ENCODE measurements at places on chromosomes 2 and 18. TPM values are rescaled to one million over a fixed set of nuclear protein-coding genes. Genes with fewer than 3 reads are reported as not detected.

- DNase-seq = no peak
Observed at GRCh38 chr2:195392446-195393336, 264.3 kb upstream of the SLC39A10 start.

DNA sequence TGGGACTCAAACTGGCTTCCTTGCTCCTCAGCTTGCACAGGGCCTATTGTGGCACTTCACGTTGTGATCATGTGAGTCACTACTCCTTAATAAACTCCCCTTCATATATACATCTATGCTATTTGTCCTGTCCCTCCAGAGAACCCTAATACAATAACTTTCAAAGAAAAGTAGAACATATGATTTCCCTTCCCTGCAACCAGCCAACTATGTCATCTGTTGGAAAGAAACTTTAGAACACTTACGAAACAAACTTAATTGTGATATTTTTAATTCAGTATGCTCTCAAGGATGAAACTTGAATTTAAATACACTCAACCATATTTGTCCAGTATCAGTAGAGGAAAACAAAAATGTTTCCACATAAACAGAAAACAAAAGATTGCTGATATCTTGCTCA is 84.4 kb downstream of the DYM start:
- DNase-seq = no peak

The WBP1 gene
- total RNA-seq = 51.1 TPM

The CRYBA2 gene
- total RNA-seq = 5.0 TPM

- DNase-seq = peak; percentile 74
Observed at GRCh38 chr2:170714381-170715061, 616 bp upstream of the SP5 start.

- DNase-seq = no peak
Observed at GRCh38 chr18:40055262-40055661, 1899.8 kb upstream of the PIK3C3 start.

DNA sequence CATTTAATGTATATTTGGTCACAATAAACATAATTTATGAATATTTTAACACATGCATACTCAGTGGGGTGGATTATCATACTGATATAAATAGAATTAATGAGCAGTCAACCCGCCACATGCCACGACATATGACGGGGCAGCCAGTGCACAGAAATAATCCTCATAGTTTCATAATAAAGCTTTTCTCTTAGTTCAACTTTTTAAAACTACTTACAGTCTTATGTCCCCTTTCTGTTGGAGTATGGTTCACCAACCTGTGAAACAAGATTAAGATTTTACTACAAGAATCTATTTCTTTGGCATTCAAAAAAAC is 75.6 kb upstream of the ETAA1 start:
- no peak for DNase-seq

The HOXD8 gene
- total RNA-seq = 4.9 TPM

The GMPPA gene
- total RNA-seq = 43.6 TPM

- peak; percentile 77 for DNase-seq
Observed at GRCh38 chr2:209423562-209424198, at the start of gene MAP2. TSS of gene MAP2 (plus strand) at chr2:209424047. CDS start at chr2:209653171, 229,124 bp downstream.

- no peak for DNase-seq
Observed at GRCh38 chr2:226993171-226993570, 157.3 kb downstream of the RHBDD1 start.

The UNC80 gene
- 0.09 TPM for total RNA-seq

The FSHR gene
- not detected for total RNA-seq
